GOT3 (cell line): ENCODE measurements at places on chromosomes 7 and 10.
A peak's percentile ranks its signal among the peaks of the same experiment; 100 is the strongest.

DNA sequence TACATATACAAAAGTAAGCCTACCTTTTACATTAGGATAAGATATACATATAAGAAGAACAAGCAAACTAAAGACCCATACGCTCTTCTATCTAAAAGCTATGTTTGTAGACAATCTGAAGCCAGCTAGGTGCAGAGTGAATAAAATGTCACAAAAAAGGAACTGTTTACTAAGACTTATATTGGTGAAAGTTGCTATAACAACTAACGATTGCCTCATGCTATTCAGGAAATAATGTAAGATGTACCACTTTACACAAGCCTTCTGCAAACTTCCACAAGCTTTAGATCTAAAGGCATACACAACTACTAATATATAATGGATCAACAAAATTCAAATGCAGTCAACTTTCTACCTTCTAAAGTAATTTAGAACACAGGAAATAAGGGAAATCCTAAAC is 175.1 kb downstream of the SRPK2 start:
- no peak for DNase-seq

DNA sequence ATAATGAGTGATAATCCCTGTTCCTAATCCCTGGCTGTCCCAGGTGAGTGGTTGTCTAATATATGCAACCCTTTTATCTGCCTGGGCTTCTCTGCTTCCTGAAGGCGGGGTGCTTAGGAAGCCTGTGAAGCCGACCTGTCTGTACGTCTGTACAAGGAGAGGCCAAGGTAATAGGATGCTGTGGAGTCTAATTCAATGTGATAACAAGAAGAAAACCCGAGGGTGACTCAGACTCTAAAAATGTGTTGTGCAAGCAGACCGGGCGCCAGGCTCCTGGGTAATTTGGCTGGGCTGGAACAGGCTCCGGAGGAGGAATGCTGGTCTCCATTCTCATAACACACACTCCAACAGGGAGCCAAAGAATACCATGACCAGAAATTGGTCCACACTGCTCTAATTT is 43.6 kb downstream of the THNSL1 start:
- peak; percentile 25 for DNase-seq

GRCh38 chr10:23293145-23293724 is 51.4 kb downstream of the C10orf67 start:
- no peak for DNase-seq

DNA sequence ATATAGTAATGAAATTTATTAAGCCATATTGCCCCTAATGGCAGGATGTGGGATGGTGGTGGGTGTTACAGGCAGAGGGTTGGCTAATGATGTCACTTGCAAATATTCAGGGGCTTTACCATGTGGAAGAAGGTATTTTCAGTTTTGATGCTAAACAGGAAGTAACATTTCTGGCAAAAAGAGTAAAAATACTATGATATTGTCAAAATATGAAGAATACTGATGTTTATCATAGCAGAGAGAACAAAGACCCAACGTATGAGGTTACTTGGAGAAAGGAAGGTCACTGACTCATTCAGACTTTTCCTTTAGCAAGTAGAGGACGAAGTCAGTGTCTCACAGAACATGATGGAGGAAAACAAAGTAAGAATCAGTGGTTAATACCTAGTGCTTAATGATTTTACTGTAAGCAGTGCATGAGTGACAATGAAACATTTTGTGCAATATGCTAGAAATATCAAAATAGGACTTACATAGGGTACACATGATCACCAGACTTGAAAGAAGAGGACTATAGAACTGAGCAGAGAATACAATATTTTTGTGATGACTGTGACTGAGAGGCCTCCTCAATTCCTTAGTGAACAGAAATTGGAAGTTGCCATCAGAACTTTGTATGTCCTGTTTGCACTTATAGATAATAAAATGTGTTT is 89.7 kb upstream of the STEAP4 start:
- DNase-seq, result no peak

GRCh38 chr10:114095559-114096337 is 52.1 kb downstream of the ADRB1 start:
- no peak for DNase-seq

DNA sequence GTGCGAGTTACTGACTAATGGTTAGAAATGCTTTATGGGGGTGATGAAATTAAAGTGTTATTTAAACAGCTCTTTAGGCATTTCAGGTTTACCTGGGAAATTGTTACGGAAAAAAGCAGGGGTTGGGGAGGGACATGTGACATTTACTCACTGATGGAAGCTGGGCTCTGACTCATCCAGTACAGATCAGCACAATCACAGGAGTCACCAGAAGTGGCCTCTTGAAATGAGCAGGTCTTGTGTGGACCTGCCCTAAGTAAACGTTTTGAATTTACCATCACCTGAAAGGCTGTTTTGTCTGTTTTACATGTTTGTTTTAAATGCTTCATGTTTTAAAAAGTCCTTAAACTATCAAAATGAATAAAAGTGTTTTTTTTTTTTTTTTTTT is 2.3 kb downstream of the GLRX3 start:
- DNase-seq, result no peak

DNA sequence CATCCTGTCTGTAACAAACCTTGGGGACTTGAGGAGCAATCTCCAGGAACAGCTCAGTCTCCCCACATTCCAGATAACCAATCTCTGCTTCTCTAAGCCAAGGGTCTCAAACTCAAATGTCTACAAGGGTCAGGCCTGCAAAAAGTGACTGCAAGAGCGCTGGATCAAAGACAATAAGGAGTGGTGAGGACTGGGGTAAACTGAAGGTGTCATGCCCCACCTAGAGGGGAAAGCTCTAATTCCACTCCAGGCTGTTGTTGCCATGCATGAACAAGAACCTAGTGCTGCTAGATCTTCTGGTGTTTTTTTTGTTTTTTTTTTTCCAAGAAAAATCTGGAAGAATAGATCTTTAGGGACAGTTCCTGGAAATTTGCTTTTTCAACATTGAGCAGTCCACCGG is 117.9 kb upstream of the MACROH2A2 start:
- DNase-seq, result no peak

DNA sequence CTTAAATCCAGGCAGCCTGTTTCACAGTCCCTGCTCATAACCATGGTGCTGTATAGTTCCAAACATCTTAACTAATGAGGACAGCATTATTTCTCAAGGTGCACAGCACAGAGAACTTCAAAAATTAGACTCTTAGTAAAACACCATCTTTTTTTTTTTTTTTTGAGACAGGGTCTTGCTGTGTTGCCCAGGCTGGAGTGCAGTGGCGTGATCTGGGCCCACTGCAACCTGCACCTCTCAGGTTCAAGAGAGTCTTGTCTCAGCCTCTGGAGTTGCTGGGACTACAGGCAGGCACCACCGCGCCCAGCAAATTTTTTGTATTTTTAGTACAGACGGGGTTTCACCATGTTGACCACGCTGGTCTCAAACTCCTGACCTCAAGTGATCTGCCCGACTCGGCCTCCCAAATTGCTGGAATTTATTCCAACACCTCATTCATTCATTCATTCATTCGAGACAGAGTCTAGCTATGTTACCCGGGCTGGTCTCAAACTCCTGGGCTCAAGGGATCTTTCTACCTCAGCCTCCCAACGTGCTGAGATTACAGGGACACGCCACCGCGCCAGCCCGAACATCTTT is 507 bp upstream of the TMEM254 start:
- no peak for DNase-seq

- DNase-seq, result no peak
Observed at GRCh38 chr7:158125091-158125490, 462.5 kb downstream of the PTPRN2 start.

GRCh38 chr7:1852517-1853430 is 182.7 kb downstream of the ELFN1 start:
- no peak for DNase-seq

- DNase-seq, result peak; percentile 43
Observed at GRCh38 chr10:35127289-35127891, 744 bp downstream of the CREM start.

DNA sequence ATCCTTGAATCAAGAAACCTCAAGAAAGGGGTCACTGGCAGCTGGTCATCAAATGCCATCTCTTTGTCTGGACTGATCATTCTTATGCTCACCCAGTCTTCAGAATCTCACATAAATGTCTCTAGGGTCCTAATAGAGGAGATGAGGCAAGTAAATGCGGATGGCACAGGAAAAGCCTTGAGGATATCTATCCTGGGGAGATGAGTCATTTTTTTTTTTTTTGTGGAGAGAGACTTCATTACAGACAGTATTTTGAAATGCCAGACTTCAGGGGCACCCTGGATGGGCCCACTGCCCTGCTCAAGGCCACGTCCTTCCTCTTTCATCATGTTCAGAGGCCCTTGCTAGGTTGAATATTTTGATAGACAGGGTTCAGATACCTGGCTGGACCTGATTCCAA is 19.5 kb upstream of the PLPP4 start:
- no peak for DNase-seq

GRCh38 chr10:2463316-2463715 is 604.0 kb upstream of the PFKP start:
- DNase-seq, result no peak

DNA sequence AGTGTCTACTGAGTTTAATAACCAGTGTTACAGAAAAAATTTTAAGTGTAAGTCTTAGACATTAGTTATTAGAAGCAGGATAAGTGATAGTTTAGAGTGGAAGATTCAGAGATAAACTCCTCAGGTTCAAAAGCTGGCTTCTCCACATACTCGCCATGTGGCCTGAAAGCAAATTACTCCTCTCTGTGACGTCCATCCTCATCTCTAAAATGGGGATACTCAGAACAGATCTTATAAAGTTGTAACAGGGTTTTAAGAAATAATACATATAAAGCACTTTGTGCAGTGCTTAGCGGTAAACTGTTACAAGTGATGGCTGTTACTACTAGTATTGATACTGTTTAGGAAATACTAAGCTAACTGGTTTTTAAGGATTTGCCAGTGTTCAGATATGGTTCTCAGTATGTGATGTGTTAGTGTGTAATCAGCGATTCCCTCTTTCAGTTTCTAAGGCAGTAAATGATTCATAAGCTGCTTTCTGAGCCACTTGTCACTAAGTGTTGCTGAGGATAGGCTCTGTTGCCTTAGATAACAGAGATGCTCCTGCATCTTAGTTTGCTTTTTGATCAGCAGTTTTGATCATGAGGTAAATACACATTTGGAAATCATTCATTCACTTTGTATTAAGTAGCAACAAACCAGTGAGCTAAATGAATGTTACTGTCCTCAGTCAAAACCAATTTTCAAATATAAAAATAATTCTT is 58.7 kb downstream of the CYP51A1 start:
- DNase-seq, result no peak

DNA sequence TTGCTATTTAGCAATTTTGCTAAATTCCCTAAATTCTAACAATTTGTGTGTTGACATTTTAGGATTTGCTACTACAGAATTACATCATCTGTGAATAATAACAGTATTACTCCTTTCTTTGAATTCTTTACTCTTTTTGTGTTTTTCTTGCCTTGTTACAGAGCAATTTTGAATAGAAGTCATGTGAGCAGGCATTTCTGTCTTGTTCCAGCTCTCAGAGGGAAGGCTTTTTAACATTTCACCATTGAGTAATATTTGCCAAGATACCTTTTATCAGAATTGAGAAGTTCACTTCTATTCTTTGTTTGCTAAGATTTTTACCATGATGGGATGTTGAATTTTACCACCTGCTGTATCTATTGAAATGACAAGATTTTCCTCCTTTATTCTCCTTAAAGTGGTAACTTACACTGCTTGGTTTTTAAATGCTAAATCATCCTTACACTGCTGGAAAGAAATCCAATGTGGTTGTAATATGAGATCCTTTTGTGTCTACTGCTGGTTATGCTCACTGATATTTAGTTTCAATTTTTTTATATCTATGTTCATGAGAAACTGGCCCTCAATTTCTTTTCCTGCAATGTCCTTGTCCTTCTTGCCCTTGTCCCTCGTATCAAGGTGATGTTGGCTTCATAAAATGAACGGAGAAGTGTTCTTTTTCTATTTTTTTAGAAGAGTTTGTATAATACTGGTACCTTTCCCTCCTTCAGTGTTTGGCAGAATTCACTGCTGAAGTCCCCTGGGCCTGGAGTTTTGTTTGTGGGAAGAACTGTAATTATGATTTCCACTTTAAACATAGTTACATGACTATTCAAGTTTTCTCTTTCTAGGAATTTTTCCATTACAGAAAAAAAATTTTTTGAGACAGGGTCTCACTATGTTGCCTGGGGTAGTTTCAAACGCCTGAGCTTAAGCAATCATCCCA is 50.3 kb upstream of the ATP6V0A4 start:
- DNase-seq, result no peak

DNA sequence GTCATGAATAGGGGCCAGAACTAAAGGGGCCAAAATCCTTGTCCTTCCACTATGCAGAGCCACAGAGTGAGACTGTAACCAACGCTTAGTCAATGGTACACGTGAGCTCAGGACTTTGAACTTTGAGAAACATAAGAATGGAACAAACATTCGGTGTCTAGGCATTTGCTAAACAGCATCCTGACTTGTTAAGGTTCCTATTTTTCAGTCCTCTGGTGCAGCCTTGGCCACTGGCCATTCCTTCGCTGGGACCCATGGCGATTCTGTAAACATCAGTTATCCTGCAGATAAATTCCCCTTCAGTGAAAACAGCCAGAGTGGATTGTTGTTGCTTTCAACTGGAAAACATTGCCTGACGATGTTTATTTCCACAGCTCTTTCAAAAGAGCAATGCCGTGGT is 266.8 kb downstream of the SORCS1 start:
- no peak for DNase-seq

- no peak for DNase-seq
Observed at GRCh38 chr10:70474780-70475179, 3.8 kb upstream of the PALD1 start.

GRCh38 chr10:77160679-77161078 is 476.9 kb downstream of the KCNMA1 start:
- DNase-seq, result no peak

- DNase-seq, result no peak
Observed at GRCh38 chr10:97849103-97849686, 448 bp upstream of the GOLGA7B start.

DNA sequence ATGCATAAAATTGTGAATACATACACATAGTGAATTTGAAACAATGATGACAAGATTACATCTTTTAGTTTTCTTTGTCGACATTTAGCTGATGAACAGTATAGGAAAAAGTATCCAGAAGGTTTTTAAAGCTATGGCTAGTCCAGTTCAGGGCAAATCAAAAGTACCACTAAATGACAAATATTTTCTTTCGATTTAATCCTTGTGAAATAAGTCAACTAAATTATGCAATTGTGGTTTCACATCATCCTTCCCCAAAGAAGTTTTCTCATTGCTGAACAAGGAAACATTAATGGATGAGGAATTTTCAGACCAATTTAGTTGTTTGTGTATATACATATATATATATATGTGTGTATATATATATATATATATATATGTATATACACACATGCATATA is 774.0 kb downstream of the DNAJB9 start:
- DNase-seq, result no peak
